ENCODE measurements at places on chromosomes 6 and 20. TPM values are rescaled to one million over a fixed set of nuclear protein-coding genes. Genes with fewer than 3 reads are reported as not detected.

DNA sequence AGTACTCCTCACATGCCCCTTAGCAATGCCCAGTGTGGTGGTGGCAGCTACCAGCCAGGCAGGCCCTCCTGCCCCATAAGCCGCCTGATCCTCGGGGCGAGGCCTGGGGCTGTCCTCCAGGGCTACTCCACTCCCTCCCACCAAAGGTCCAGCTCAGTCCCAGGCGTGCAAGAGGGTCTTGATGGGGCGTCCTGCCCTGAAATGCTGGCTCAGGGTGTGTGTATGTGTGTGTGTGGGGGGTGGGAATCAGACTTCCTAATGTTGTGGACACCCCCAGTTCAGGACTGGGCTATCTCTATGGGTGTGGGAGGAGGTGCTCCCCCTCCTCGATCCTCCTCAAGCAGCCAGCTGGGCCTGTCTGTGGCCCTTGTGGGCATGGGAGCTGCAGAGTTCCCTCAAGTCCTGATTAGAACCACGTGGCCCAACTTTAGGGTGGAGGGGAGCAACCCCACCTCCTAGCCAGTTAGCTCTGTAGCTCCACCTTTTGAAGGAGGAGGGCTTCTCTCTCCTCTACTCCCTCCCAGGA lies 7.5 kb downstream of the HSPA12B start:
- peak; percentile 66 for DNase-seq

DNA sequence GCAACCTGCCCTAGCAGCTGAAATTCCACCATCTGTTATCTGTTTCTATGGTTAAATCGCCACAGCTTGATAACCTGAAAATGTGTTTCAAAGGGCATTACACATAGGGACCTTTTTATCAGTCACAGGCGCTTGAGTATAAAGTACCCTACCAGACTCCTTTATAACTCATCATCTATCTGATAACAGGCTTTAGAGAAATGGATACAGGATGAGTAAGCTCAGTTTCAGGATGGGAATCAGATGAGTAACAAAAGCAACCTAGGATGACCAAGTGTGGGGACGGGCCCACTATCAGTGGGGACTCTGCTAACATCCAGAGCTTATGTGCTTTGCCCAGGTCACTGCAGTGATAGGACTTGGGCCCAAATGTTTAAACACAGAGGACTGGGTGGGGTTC lies 75.6 kb downstream of the PRND start:
- DNase-seq = no peak

DNA sequence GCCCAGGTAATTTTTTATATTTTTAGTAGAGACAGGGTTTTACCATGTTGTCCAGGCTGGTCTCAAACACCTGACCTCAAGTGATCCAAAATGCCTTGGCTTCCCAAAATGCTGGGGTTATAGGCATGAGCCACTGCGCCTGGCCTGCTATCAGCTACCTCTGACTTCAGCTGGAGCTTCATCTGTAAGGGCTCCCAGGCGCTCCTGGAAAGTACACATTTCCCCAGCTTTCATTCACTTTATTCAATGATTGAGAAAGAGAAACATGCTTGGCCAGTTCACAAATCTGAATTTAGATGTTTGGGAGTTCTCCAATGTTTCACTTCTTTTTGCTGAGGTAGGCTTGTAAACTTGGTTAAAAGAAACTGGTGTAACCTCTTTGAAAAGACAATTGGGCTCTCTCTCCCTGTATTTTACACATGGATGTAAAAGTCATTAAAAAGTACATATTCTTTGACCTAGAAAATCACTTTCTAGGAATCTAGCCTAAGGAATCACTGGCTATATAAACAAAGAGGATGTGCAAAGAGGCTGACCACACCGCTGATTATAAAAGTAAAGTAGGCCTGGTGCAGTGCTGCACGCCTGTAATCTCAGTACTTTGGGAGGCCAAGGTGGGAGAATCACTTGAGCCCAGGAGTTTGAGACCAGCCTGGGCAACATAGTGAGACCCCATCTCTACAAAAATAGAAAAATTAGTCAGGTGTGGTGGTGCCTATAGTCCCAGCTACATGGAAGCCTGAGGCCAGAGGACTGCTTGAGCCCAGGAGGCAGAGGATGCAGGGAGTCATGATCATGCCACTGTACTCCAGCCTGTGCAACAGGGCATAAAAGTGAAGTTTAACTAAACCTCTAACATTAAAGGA lies 128.9 kb downstream of the BACH2 start:
- no peak for DNase-seq

GRCh38 chr6:2147766-2148448 lies 97.5 kb downstream of the GMDS start:
- no peak for DNase-seq

DNA sequence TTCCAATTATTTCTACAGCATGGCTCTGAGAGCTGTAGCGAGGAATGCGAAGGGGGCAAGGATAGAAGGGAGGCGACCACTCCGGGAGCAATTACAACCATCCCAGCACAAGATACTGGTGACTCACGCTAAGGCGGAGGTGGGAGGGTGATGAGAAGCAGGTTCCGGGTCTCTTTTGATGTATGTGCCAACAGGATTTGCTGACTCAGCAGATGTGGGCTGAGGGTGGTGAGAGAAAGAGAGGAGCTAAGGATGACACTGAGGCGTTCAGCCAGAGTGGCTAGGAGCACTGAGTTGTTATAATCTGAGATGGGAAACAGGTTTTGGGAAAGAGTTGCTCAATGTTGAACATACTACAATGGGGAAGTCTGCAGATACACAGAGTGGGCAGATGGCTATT lies 9.3 kb upstream of the TXNDC5 start:
- no peak for DNase-seq

DNA sequence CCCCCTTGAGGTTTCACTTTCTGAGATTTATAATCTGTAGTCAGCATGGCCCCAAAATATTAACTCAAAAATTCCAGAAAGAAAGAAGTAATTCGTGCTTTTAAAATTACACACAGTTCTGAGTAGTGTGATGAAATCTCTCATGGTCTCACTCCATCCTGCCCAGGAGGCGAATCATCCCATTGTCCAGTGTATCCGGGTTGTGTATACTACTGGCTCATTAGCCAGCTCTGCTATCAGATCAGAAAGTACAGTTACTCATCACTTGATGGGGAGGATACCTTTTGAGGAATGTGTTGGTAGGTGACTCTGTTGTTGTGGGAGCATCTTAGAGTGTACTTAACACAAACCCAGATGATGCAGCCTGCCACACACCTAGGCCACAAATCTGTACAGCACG lies 65.2 kb downstream of the CDC5L start:
- DNase-seq = no peak

GRCh38 chr6:122098201-122098678 lies 301.2 kb upstream of the HSF2 start:
- no peak for DNase-seq

DNA sequence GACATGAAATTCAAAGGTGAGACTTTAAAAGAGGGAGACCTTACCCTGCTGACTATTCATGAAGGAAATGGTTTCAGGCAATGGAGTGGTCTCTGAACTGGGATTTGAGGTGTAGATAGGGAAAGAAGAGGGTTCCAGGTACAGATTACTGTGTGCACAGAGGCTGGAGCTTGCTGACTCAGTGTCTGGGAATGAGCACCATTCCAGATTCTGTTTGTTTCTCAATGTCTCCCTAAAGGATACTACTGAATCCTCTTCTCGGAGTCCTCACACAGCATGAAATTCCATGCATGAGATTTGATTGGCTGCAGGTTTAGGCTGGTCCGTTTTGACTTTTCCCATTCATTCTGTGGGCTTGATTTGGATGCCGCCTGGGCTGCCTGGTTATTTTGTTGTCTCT lies 49.0 kb downstream of the PPP1R14C start:
- no peak for DNase-seq

Gene RGS17
- 3.8 TPM for total RNA-seq

Gene TINAG
- total RNA-seq = not detected

Gene PRKN
- total RNA-seq = 0.26 TPM

Gene FAM209B
- total RNA-seq = 0.59 TPM

Gene CALHM6
- 2.1 TPM for total RNA-seq
